ENCODE measurements at places on chromosomes 7 and 10.

GRCh38 chr7:82810558-82811259, 352.0 kb downstream of the PCLO start:
- peak; percentile 48 for DNase-seq

DNA sequence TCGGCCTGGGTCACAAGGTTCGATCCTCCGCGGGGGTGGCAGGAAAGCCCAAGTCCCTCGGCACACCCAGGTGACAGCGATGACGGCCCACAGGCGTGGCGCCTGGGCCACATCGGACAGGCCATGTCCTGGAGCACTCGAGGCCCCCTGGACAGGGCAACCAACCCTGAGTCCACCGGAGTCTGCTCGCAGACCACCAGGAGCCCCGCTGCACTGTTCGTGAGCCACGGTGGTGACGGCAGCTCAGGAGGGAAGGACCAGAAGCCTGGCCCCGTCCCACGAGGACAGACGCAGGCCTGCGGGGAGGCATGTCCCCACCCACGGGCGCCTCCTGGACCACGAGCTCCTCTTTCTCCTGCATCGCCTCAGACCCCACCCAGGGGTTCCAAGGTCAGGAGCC, 22.4 kb upstream of the GPR146 start:
- no peak for DNase-seq

DNA sequence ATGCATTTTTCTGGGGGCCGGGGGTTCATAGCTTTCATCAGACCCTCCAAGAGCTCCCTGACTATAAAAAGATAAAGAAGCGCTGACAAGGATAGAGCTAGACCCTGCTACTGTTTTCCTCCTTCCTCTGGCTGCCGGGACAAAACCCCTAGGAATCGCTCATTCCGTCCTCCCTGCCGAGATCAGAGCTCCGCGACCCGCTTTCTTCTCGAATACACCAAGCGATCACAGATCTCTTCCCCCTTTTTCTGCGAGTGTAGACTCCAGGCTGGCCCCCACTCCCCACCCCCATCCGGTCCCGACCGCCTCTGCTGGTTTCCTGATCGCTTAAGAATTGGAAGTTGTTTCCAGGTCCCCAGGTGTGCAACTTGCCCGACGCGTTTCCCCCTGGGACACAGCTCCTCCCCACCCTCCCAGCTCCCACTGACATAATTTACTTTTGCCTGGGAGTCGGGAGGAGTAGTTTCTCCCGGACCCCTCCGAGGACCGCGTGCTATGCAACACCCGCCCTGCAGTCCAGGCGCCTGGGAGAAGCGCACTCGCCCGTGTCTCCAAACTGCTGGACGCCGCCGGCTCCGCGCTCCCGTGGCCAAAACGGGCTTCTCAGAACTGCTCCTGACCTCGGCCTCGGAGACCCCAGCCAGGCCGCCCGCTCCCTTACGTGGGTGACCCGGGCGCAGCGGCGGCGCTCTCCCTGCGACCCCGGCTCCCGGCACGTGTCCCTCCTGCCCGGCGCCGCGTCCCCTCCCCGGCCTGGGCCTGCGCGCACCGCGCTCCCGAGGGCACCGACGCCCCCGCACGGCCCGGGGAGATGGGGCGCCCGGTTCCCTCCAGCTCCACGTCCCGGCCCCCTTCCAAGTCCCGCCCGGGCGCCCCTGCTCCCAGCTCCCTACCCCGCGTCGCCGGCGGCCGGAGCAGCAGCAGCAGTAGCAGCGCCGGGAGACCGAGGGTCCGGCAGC, 552 bp downstream of the IL15RA start:
- no peak for DNase-seq

DNA sequence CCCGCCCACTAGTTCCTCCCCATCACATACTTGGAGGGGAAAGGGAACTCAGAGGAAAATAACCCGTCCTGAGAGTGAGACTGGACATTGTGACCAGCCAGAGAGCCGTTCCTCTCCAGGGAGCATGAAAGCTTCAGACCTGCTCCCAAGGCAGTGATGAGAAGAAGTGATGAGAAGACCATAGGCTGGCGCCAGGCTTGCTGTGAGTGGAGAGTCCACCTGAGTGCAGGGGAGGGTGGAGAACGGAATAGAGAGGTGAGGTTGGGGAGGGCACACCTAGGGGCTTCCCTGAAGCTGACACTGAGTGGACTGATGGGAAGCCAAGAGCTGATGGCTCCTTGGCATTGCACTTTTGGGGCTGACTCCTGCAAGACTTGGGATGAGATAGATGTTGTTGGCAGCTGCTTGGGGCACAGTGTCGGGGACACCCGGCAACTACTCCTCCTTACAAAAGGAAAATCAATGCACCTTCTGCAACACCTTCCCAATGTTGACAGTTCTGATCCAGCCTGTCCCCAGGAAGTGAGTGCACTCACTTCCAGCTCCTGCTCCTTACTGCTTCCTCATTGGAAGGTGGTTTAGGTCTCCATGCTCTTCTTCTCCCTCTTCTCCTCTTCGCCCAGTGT, 79.4 kb downstream of the EMX2 start:
- DNase-seq = no peak
